ENCODE measurements at places on chromosomes 5 and 9.

GRCh38 chr5:14250084-14250695 lies 107.0 kb downstream of the TRIO start:
- no peak for DNase-seq

DNA sequence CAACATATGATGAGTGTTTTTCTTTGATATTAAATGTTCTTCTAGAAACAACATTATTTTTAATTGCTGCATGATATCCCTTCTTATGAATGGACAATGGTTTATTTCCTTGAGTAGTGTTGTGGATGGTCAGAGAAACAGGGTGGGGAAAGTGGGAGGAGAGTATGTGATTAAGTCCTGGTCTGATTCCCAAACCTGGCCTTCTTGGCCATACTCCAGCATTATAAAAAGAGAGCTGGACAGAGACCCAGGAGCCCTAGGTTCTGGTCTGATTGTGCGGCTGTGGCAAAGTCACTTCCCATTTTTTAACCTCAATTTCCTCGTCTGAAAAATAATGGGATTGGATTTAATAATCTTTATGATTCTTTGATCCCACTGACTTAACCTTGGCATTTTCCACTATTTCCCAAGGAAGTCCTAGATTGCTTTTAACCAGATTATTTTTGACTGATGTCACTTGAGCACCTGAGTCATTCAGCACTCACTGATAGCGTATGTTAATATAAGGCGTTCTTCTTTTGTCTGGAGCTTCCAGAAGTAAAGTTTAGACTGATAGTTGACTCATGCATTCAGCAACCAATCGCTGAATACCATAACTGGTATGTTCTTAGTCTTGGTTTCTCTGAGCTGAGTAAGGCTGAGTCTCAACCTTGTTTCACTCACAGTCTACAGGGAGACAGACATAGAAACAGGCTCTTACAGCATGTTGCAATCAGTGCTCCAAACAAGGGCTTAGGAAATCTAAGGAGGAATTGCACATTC lies 26.2 kb downstream of the OSMR start:
- no peak for DNase-seq

DNA sequence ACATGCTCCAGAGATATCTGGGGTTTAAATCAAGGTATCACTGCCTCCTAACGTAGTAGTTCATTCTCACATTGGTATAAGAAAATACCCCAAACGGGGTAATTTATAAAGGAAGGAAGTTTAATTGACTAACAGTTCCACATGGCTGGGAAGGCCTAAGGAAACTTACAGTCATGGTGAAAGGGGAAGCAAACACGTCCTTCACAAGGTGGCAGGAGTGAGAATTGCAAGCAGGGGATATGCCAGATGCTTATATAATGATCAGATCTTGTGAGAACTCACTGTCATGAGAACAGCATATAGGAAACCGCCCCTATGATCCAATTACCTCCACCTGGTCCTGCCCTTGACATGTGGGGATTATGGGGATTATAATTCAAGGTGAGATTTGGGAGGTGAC lies 1280.2 kb upstream of the C9orf72 start:
- DNase-seq, result no peak

DNA sequence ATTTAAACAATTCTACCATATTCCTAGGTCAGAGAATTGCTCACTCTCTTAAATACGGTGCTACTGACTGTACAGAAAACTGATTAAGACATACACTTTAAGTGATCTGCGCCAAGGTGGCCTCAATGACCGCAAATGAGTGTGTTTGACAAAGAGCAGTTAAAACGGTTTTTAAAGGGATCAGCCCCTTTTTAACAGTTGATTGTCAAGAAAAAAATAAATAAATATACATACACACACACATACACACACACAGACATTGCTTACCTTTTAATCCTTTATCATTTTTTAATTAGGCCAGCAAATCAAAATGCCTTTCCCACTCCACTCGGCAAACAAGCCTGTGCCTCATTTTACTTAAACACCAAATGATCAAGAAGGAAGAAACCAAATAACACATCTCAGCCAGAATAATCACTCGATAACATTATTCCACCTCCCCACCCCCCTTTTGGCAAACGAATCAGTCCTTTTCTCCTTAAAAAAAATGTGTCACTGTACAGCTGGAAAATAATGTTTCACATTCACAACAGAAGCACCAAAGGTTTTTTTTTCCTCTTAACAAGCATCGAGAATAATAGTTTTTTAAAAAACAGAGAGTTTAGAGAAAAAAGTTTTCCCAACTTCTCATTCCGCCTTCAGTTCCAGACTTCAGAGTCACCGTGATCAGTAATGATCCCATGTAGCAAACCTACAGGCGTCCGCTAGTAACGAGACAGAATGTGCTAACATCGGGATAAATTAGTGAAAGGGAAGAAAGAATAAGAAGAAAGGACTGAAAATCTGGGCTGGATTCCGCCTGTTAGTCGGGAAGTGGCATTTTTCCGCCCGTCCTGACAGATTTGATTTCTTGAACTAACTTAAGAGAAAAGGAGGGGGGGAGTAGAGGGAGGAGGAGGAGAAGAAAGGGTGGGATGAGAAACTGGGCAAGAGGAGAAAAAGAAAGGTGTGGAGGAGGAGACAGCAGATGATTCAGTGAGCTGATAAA lies at the start of gene ZNF608:
ZNF608 (minus strand) TSS at position 712 of the 988 bp plus-strand sequence. CDS start 1,650 bp downstream, outside the sequence.
- DNase-seq, result no peak

DNA sequence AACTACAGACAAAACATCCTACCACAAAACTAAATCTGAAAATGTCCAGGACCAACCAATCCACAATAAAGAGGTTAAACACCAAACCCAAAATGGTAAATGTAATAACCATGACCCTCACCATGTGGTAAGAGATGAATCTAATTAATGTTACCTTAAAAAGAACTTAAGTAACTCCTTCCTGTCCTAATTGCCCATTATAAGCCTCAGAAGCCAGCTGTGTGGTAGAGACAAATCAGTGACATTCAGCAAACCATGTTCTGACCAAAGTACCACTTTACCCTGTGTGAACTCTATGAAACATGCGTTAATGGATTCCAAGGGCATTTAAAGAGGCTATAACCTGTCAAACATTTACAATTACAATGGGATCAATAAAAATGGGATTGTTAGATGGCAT lies 25.0 kb downstream of the LPAR1 start:
- DNase-seq, result no peak

- no peak for DNase-seq
These were observed 90.7 kb upstream of the MOCS2 start for GRCh38 chr5:53200306-53200705.

GRCh38 chr9:111056538-111056937 lies 18.3 kb upstream of the LPAR1 start:
- DNase-seq, result no peak

GRCh38 chr5:43110606-43111170 lies 10.0 kb upstream of the ZNF131 start:
- DNase-seq, result no peak

GRCh38 chr9:106829666-106830408 lies 33.1 kb upstream of the ZNF462 start:
- no peak for DNase-seq

DNA sequence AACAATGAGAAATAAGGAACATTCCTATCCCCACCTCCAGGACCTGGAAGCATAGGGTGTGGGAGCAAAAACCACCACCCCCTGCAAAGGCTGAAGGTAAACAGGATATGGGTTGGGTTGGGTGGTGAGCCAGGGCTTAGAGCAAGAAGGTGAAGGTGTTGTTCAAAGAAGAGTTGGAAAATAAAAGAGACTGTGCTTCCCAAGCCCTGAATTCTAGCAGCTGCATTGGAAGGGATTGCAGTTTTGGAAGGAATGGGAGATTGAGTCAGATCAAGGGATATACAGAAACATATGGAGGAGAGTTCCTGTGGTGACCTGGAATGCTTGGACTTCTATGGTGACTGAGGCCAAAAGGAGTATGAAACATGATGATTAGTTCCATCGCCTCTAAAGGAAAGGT lies 24.7 kb upstream of the MTAP start:
- DNase-seq, result peak; percentile 38

DNA sequence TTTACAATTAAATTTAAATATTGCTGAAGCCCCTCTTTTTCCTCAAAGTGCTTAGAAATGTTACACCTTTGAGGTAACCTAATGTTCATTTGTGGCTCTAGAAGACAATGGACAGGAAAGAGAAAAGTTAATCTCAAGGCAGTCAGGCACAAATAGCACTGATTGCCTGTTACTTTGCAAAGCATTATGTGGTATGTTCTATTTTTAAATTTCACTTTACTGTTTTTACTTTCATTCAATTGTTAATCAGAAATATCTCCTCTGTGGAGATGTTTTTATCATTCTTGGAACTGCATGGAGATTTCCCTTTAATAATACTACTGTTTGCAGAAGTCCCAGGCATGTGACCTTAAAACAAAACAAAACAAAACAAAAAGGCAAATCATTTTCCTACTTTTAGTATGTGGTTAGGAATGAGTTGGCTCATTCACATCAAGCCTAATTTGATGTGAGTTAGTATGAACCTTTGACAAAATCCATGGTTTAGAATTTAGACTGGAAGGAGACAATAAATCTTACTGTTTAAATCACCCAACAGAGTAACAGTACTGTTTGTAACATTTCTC lies 67.5 kb downstream of the CWC27 start:
- DNase-seq, result no peak

DNA sequence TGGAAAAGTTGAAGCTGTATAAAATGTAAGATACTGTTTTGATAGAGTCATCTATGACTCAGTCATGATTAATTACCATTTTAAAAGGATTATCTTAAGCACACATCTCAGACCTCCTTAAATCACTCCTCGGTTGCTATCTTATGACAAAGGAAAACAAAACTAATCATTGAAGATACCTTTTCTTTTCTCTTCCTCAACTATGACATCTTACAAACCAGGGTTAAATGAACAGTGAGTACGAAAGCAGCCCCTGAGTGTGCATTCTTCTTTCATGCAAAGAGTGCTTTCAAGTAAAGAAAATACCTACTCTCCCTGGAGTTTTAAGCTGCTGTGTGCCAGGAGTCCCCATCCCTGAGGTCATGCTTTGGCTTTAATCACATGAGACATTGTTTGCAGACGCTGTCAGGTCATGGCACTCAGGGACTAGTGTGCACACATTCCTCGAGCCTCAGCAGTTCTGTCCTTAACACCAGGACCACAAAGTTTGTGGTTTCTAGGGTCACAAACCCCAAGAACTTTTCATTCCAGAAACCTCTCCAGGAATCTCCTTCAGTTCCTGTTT lies 86.7 kb upstream of the ICE1 start:
- DNase-seq, result no peak

GRCh38 chr9:33651125-33651524 lies 127.1 kb downstream of the ANKRD18B start:
- DNase-seq, result no peak

DNA sequence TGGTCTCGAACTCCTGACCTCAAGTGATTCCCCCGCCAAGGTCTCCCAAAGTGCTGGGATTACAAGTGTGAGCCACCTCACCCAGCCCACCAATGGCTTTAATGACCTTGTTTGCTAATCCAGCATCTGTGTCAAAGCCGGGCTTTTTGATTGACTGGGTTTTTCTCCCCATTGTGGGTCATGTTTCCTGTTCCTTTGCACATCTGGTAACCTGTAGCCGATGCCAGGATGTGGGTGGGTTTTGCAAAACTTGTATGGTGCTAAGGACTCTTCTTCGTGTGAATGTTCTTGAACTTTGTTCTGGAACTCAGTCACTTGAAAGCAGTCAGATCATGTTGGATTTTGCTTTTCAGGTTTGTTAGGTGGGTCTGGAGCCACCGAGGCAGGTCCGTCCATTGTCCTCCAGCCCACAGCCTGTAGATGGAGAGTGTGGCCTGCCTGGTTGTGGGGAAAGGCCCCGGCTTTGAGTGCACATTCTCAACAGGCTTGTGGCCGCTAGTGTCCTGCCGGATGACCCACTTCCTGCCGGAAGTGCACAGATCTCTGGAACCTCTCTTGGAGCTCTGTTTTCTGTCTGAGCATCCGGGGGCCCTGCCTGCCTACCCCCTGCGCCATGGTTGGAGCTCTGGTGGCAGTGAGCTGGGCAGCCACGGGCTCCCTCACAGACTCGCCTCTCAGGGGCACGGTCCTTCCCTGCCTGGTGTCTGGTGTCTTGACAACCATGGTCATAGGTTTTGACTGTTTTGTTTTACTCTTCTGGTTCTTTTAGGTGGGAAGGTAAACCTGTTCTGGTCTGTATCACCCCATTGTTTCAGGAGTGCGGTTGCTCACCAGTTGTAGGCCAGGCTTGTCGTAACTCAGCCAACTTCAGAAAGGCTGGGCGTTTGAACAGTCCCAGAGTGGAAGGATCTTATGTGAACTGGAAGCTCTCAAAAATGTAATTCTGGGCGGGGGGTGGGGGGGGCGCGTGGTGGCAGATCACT lies 69.6 kb upstream of the CACNA1B start:
- DNase-seq, result peak; percentile 35

DNA sequence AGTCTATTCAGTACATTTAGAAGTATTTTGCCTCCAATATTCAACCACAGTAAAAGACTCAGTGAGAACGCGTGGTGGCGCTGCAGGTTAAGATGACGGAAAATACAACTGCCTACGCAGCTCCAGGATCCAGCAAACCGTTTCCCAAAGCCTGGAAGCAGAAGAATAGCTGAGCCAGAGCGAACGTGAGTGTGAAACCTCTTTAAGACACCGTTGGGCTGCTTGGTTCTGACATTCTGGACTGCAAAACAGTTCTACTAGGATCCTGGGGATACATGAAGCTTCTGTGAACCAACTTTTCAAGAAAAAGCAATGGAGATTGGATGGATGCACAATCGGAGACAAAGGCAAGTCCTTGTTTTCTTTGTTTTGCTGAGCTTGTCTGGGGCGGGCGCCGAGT lies at the start of gene PCDHB16:
PCDHB16 (plus strand) TSS at position 140 of the 400 bp plus-strand sequence; CDS start at position 313, 173 bp downstream.
- DNase-seq, result no peak

GRCh38 chr5:169970911-169971765 lies 9.2 kb downstream of the INSYN2B start:
- DNase-seq, result no peak

DNA sequence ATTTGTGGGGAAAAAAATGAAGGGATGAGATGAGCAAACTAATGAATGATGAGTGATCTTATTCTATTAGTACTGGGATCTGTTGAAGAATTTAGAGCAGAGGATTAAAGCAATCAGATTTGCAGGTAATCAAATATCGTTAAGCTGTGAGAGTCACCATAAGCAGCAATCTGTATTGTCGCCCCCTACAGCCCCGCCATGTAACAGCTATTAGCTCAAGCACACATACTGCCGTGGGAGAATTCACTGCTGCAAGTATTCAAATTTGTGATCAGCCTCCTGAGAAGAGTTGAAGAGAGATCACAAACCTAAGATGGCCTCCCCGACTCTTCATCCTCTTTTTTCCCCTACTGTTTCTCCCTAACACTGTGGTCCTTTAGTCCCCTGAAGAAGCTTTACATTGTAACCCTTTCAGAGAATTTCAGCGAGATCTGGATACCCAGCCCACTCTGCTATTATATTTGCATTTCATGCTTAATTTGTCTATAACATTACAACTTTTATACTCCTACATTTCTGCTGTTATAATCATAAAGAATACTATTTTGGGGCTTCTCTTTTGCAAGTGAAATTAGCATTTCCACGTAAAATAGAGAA lies 28.5 kb upstream of the PHF24 start:
- DNase-seq, result no peak

GRCh38 chr5:68464424-68464823 lies 248.9 kb downstream of the PIK3R1 start:
- DNase-seq, result no peak

GRCh38 chr5:171771856-171772255 lies 13.8 kb upstream of the SMIM23 start:
- no peak for DNase-seq

All from CD4-positive, CD25-positive, alpha-beta regulatory T cell (primary cell).